Left ventricle myocardium superior (tissue), 1 donor: ENCODE measurements at places on chromosomes 12 and 14. TPM values are rescaled to one million over a fixed set of nuclear protein-coding genes. Genes with fewer than 3 reads are reported as not detected.

GRCh38 chr12:121918679-121919038, 267 bp downstream of the CFAP251 start:
- DNase-seq: no peak

GZMH gene
- total RNA-seq: 0.47 TPM

- no peak for DNase-seq
These were observed 1086.5 kb downstream of the SLC6A15 start for GRCh38 chr12:83826112-83826511.

TMPRSS12 gene
- total RNA-seq: not detected

- peak; percentile 98 for DNase-seq
These were observed at the start of gene EAPP for GRCh38 chr14:34539407-34540180. TSS of gene EAPP (minus strand) at chr14:34539701. CDS start at chr14:34539628, 73 bp downstream.

GRCh38 chr14:96065661-96066459, 26.7 kb downstream of the C14orf132 start:
- DNase-seq: no peak

DNA sequence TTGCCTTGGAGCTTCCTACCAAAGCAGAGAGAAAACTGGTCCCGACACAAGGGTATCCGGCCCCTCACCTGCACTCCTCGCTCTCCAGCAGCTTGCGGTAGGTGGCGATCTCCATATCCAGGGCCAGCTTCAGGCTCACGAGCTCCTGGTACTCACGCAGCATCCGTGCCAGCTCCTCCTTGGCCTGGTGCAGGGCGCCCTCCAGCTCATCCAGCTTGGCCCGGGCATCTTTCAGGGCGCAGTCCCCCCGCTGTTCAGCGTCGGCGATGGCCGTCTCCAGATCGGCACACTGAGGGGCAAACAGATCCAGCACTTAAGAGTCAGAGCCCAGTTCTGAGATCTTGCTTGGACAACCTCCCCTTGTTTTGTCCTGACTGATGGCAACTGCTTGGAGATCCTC, 13.7 kb downstream of the KRT72 start:
- DNase-seq: no peak

OR4E2 gene
- total RNA-seq: not detected

DNA sequence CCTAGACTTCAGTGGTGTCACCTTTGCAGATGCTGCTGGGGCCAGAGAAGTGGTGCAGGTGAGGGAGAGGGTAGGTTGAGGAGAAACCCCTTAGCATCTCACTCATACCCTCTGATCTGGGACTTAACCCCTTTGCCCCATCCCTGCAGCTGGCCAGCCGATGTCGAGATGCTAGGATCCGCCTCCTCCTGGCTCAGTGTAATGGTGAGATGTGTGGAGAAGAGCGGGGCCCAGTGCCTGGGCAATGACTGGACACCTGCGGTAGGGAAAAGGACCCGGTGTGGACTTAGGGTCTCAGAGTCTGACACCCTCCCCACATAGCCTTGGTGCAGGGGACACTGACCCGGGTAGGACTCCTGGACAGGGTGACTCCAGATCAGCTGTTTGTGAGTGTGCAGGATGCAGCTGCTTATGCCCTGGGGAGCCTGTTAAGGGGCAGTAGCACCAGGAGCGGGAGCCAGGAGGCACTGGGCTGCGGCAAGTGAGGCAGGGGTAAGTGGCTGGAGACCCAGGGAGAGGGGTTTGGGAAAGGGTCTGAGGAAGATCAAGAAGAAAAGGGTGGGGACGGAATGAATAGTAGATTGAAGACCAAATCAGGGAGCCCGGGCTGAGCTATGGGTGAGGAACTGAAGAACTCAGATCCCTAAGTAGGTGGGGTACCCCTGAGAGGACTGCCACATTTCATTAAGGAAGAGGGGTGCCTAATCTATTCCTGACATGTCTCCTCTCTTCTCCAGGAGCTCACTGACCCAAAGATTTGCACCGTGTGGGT, 7.6 kb downstream of the B4GALNT1 start:
- DNase-seq: no peak
